ENCODE measurements at places on chromosomes 2 and 18.
A peak's percentile ranks its signal among the peaks of the same experiment; 100 is the strongest.

DNA sequence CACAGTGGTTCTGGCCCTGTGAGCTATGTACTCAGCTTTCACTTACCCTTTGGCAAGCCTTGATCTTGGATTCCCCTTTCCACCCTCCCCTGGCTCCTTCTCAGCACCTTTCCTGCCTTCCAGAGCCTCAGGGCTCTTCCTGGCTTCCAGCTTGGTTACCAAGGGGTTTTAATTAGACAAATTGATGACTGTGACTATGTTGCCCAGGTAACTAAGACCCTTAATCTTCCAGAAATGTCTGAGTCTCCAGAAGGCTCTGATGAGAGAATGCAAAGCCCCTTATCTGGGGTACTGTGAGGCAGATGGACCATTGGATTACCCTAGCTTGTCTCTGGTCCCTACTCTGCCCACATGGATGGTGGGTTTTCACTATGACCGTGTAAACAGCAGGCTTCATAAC, 174.2 kb downstream of the LOXHD1 start:
- DNase-seq: no peak

- no peak for DNase-seq
These were observed 1.5 kb downstream of the SFXN5 start for GRCh38 chr2:73069855-73070642.

GRCh38 chr2:54065411-54065810, 50.0 kb upstream of the ACYP2 start:
- DNase-seq: peak; percentile 80

GRCh38 chr2:10835052-10835970, 22.7 kb upstream of the PDIA6 start:
- no peak for DNase-seq
